ENCODE measurements at places on chromosomes 6 and 20. TPM values are rescaled to one million over a fixed set of nuclear protein-coding genes. Genes with fewer than 3 reads are reported as not detected.

The TSBP1 gene
- total RNA-seq = not detected

The VWA7 gene
- 11.8 TPM for total RNA-seq

The MICAL1 gene
- total RNA-seq = 62.7 TPM

The TRIM15 gene
- 62.5 TPM for total RNA-seq

The CGA gene
- not detected for total RNA-seq

The CD93 gene
- 14.2 TPM for total RNA-seq

The TREM1 gene
- not detected for total RNA-seq

The ERMARD gene
- total RNA-seq = 16.9 TPM

The B3GAT2 gene
- total RNA-seq = not detected

The LHFPL5 gene
- not detected for total RNA-seq

The SMLR1 gene
- total RNA-seq = not detected

The PRSS35 gene
- not detected for total RNA-seq

The KCNK5 gene
- 44.8 TPM for total RNA-seq

The ID1 gene
- total RNA-seq = 298 TPM

The SH3BGRL2 gene
- 141 TPM for total RNA-seq

The TXNDC5 gene
- total RNA-seq = 128 TPM

The DNMT3B gene
- 0.85 TPM for total RNA-seq

The KCNQ5 gene
- total RNA-seq = not detected

The RIPOR3 gene
- total RNA-seq = 3.9 TPM

The FAM217A gene
- not detected for total RNA-seq

The TAB2 gene
- total RNA-seq = 57.7 TPM

The UNC93A gene
- total RNA-seq = 0.39 TPM

The ADA gene
- 3.4 TPM for total RNA-seq

The CLPSL1 gene
- total RNA-seq = not detected

The ASIP gene
- not detected for total RNA-seq

The APCDD1L gene
- total RNA-seq = 0.50 TPM

The MYL9 gene
- 36.9 TPM for total RNA-seq

The BEND6 gene
- not detected for total RNA-seq

The LGSN gene
- total RNA-seq = 0.06 TPM

The SCGN gene
- total RNA-seq = 11.4 TPM

The CFB gene
- 22.2 TPM for total RNA-seq

The NELFCD gene
- total RNA-seq = 41.2 TPM

The ZBTB46 gene
- 5.6 TPM for total RNA-seq

The FAM210B gene
- total RNA-seq = 30.2 TPM

The MLN gene
- not detected for total RNA-seq

The RSPO4 gene
- 0.11 TPM for total RNA-seq

The HLA-G gene
- total RNA-seq = 16.7 TPM

The RSPO3 gene
- 2.3 TPM for total RNA-seq

The FOXP4 gene
- 38.6 TPM for total RNA-seq

The PTCRA gene
- not detected for total RNA-seq

The SLC35F1 gene
- 0.84 TPM for total RNA-seq

The SPTLC3 gene
- total RNA-seq = 9.7 TPM

The COL19A1 gene
- total RNA-seq = 1.1 TPM

The PYGB gene
- 275 TPM for total RNA-seq

The MROH8 gene
- total RNA-seq = 1.9 TPM

The ESR1 gene
- 0.18 TPM for total RNA-seq

The MATN4 gene
- total RNA-seq = not detected

The GINS1 gene
- total RNA-seq = 5.0 TPM

The GRM1 gene
- not detected for total RNA-seq

Data from left colon (tissue), 2 donors.